ENCODE measurements at places on chromosomes 16 and 17. TPM values are rescaled to one million over a fixed set of nuclear protein-coding genes. Genes with fewer than 3 reads are reported as not detected.

Gene CHST5
- 0.30 TPM for total RNA-seq

- H3K36me3 ChIP-seq: peaks cover 100% of the 10 kb centered on the region
- no peak for DNase-seq
- no peaks in the 10 kb centered on the region for H3K4me1 ChIP-seq
- H3K27ac ChIP-seq: no peak overlapping the region
- no peaks in the 10 kb centered on the region for H3K27me3 ChIP-seq
- H3K4me3 ChIP-seq: no peak overlapping the region
Observed at GRCh38 chr17:60049936-60050335, 28.8 kb downstream of the HEATR6 start.

DNA sequence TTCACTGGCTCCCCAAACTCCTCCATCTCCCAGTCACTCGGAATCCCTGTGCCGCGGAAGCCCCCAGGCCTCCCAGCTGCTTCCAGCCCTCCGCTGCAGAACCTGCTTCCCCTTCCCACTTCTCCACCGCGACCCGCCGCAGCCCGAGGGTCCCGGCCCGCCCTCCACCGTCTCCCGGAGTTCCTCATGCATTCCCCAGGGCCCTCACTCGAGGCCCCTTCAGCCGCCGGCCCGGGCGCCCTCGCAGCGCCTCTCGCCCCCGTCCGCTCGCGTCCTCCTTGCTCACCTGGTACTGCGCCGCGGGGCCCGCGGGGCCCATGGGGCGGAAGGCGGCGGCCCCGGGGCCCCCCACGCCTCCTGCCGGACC is 329 bp downstream of the SMARCD2 start:
- H3K36me3 ChIP-seq: peaks cover 7% of the 10 kb centered on the region
- peaks cover 51% of the 10 kb centered on the region for H3K4me1 ChIP-seq
- peak; percentile 43 for DNase-seq
- H3K27ac ChIP-seq: peak overlapping the region; percentile 98
- H3K27me3 ChIP-seq: no peaks in the 10 kb centered on the region

- no peaks in the 10 kb centered on the region for H3K27me3 ChIP-seq
- no peak overlapping the region for H3K4me3 ChIP-seq
- peaks cover 25% of the 10 kb centered on the region for H3K36me3 ChIP-seq
- peaks cover 31% of the 10 kb centered on the region for H3K4me1 ChIP-seq
- H3K27ac ChIP-seq: no peak overlapping the region
Observed at GRCh38 chr17:64212122-64212521, 50.9 kb downstream of the TEX2 start.

DNA sequence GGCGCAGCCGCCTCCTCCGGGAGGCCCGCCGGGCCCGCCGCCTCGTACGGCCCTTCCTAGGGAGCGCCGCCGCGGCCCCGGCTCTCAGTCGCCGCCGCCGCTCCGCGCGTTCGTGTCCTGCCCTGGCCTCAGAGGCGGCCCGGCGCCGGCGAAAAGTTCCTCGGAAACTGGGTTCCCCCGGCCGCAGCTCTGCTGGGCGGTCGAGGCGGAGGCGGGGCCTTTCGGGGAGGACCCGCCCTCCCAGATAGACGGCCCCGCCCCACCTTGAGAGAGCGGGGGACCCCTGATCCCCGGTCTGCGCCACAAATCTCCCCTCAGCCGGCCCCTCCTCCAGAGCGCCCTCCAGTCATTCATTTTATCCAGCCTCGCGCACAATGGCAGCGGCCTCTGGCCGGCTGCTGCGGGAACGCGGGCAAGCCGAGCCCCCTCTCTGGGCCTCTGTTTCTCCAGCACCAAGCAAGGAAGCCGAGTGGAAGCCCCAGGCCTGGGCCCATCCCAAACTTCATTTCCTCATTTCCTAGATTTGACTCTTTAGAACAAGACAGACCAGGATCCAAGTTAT is at the start of gene SREBF1:
SREBF1 (minus strand) TSS at position 169 of the 562 bp plus-strand sequence. CDS start 169 bp downstream, outside the sequence.
- no peaks in the 10 kb centered on the region for H3K27me3 ChIP-seq
- H3K36me3 ChIP-seq: no peaks in the 10 kb centered on the region
- no peak for DNase-seq
- peak within 1 kb of the TSS; percentile 99 for H3K27ac ChIP-seq
- H3K4me1 ChIP-seq: peaks cover 84% of the 10 kb centered on the region
